Activated T-cell treated with anti-CD3 and anti-CD28 coated beads, Interleukin-2, amount 50 U/mL, for 24 hours (primary cell): ENCODE measurements at places on chromosomes 5 and 9.

DNA sequence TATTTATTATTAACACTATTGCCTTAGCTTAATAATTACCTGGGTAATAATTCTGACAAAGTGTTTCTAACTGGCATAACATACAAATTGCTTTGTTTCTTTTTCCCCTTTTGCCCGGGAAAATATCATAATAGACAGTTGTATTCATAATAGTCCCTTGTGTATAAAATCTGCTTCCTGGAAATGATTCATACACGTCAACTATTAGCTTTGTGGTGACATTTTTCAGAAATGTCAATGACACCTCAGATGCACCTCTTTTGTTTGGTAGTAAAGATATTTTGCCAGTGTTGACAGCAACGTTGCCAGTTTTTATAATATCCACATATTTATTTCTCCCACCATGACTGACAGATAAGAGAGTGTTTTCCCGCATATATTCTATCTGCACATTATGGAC lies 73.0 kb downstream of the RASEF start:
- DNase-seq, result no peak

DNA sequence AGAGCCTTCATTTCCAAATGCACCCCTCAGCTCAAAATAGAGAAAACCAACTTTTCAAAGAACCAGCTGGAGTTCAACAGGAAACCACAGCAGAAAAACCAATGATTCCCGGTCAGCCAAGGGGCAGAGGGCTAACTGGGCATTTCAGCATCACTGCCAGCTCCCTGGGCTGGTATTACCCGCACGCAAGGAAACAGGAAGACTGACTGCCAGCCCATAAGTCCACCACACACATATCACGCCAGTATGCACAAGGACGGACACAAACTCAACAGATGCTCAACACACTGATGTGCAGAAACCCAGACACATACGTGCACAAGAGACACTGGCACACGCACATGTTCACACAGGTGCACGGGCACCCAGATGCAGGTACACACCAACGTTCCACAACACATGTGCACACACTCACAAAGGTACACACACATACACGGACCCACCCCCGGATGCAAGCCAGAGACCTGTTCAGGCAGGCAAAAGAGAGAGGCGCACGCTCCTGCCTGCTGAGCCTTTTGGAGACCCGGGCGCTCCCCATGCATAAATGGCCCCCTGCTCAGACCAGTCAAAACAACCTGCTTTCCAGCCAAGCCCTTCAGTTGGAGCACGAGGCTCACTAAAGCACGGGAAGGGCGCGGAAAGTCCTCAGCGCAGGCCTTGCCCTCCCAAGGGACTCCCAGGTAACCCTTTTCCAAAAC lies 2.1 kb downstream of the ADAMTS2 start:
- DNase-seq, result no peak

DNA sequence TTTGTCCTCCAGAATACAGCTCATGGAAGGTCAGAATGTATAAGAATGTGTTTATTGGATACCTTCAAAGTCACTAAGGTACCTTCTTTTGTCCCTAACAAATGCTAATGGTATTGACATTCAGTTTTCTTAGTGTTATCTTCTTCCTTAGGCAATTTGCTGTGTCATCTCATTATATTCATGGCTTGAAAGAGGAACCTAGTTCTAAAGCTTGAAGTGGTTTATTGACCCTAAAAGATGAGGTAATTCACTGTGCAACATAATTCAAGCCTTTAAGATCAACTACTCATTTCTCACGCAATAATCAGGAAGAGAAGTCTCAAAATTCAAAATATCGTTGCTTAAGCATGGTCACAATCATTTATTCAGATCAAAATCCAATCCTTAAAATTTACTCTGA lies 342.7 kb upstream of the RIOK2 start:
- no peak for DNase-seq

GRCh38 chr9:124639637-124640036 lies 131.5 kb downstream of the NR6A1 start:
- DNase-seq, result no peak

DNA sequence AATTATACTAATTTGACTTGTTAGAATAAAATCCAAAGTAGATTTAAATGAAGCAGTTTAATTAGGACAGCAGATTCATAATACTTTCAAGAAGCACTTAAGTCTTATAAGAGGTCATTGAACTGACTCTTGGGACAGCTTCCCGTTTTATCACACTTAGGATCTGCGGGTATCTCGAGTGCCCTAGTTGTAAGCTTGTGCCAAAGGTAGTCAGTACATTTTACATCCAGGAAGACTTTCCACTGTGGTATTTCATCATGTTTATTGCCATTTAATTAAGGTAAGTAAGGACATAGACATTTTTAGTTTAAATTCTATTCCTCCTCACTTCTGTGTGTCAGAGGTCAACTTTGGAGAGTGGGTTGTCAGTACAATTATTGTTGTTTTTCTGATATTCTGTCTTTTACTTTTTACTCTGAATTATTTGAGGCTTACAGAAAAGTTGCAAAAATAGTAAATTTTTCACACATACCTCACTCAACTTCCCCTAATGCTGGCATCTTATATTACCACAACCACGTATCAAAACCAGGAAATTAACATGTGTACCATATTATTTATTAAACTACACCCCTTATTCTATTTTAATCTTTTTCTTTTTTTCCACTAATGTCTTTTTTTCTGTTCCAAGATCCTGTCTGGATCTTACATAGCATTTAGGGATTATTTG lies 7.5 kb upstream of the ZNF367 start:
- no peak for DNase-seq

DNA sequence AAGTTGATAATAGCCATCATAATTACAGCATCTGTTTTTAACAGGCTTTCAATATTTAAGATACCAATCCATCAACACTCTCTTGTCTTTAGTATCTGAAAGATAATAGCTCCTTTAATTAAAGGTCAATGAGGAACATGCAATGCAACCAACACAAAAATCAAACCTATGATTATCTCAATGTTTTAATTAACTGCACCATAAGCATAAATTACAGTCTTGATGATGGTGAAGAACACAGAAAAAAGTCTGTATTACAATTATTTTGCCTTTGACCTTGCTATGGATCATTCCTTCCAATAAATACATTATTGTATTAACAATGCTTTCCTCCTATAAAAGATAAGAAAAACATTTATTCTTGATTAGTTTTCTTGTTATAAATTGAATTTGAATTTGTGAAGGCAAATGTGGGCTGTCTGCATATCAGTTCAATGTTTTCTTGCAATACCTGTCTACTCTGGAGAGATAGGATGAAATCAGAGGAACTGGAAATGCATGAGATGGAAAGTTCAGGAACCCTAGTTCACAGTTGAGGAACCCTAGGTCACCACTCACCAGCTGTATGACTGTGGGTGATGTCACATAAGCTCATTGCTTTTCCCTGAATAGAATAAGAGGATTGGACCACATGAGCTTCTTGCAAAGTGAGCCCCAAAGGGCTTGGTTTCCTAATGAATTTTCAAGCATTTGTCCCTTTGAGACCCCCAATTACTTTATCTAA lies 58.5 kb upstream of the ANXA1 start:
- DNase-seq, result no peak

DNA sequence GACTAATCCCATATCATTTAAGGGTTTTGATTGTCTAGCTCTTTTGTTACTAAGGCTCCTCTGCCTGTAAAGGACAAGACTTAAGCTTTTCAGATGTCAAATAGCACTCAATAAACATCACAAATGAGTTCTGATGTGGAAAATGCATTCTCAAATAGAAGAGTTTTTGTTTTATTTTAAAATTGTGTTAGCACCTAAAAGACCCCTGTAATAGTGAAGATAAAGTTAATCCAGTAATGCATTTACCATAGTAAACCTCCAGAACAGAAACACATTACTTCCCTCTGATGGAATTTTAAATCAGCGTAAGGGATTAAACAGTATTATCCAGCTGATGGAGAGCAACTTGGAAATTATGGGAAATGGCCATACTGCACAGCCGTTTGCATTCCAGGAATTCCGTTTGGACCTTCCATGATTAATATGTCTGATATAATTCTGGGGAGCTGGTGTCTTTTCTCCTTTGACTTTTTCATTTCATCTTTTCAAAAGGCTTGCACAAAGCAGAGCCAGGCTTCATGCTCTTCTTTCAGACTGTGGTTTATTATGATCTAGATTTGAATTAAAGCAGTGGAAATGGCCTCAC lies 105.6 kb downstream of the PPP2R2B start:
- DNase-seq, result no peak

- DNase-seq, result no peak
Observed at GRCh38 chr5:157951673-157952373, 92.9 kb upstream of the CLINT1 start.

DNA sequence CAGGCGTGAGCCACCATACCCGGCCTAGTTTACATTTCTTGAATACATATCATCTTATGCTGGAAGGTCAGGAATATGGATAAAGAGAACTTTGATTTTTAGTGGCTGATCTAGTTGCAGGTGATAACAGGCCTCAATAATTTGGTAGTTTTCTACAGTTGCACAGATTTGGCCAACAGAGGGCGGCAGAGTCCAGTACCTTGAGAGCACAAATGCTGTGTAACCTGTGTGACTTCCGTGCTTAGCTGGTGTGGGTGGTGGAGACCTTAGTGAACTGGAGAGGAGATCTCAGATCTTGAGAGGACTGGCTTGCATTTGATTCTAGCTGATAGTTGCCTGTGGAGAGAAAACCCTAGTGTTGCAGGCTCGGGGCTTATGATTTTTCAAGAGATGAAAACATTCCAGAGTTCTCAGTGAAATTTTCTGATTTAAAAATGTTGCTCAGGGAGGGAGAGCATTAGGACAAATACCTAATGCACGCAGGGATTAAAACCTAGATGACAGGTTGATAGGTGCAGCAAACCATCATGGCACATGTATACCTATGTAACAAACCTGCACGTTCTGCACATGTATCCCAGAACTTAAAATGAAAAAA lies 17.4 kb upstream of the GPR151 start:
- DNase-seq, result peak; percentile 77

- DNase-seq, result no peak
Observed at GRCh38 chr5:153780876-153781705, 257.6 kb downstream of the FAM114A2 start.

- no peak for DNase-seq
Observed at GRCh38 chr5:13843175-13843846, 101.2 kb downstream of the DNAH5 start.

DNA sequence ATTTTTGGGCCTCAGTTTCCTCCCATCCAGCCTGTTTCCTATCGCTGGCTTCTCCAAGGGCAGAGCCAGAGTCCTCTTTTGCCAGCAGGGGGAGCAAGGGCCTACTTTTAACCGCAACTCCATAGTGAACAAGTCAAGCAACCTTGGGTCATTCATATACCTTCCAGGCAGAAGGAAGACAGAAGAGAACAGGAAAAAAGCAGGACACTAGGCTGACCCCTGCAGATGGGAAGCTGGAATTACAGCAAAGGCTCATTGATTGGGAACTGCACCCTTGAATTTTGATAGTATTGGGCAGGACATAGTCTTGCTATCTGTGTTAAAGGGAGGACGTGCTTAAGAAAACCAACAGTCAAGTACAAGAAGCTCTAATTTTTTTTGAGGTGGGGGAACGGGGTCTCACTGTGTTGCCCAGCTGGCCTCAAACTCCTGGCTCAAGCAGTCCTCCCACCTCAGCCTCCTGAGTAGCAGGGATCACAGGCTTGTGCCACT lies 30.1 kb downstream of the QRFP start:
- DNase-seq, result peak; percentile 64

GRCh38 chr5:94691291-94691690 lies 72.8 kb downstream of the SLF1 start:
- DNase-seq, result no peak

DNA sequence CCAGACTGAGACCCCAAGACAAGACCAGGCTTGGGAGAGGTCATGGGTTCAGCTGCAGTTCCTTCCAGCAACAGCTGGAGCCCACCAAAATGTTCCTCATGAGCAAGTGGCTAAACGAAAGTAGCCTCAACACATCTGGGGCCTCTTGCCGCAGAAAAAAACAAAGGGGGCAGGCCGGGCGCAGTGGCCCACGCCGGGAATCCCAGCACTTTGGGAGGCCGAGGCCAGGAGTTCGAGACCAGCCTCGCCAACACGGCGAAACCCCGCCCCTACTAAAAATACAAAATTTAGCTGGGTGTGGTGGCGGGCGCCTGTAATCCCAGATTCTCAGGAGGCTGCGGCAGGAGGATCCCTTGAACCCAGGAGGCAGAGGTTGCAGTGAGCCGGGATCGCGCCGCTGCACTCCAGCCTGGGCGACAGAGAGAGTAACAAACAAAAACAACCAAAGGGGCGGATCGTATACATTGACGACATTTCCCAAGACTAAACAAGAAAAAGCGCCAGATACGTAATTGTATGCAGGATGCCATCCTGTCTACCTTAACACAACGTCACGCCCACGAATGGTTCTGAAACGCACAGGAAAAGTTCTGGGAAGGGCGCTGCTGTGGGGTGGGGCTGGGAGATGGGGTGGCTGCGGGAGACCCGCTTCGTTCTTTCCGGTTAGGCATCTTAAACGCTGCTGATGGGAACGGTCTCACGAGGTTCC lies 1.7 kb downstream of the INPP5E start:
- no peak for DNase-seq

DNA sequence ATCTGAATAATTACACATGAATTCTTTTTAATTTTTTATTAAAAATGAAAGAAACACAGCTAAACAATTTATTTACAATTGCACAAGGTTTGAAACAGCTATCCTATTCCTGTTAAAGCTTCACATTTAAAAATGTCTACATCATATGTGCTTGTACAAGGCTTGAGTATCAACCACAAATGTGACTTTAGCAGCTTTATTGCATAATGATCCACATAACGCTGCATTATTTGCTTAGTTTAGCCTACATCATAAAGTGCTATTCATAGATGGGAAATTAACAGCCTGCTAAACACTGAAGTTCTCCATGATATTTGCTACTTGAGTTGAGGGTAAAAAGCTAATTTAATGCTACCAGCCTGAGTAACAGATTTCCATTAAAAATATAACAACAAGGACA lies 45.0 kb downstream of the TRIM36 start:
- DNase-seq, result no peak

- DNase-seq, result no peak
Observed at GRCh38 chr5:15533129-15533893, 33.3 kb downstream of the FBXL7 start.

DNA sequence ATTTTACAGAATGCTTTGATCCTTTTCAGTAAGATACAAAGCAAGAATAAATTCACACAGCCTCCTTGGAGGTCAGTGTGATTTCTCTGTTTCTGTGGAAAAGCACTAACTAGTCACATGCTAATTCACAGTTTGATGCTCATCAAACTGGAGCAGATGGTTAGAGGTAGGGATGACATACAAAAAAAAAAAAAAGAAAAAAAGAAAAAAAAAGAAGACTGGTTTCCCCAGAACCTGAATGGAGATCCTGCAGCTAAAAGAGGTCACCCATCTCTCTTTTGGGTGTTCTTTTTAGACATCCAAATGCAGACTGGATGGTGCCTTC lies 123.7 kb upstream of the ANKRD55 start:
- no peak for DNase-seq

- no peak for DNase-seq
Observed at GRCh38 chr9:124473310-124473709, 23.1 kb downstream of the ADGRD2 start.
